Omental fat pad (tissue), 4 donors: ENCODE measurements at places on chromosomes 7 and 10.

- no peak for DNase-seq
Observed at GRCh38 chr7:7653593-7654187, 13.1 kb downstream of the UMAD1 start.

DNA sequence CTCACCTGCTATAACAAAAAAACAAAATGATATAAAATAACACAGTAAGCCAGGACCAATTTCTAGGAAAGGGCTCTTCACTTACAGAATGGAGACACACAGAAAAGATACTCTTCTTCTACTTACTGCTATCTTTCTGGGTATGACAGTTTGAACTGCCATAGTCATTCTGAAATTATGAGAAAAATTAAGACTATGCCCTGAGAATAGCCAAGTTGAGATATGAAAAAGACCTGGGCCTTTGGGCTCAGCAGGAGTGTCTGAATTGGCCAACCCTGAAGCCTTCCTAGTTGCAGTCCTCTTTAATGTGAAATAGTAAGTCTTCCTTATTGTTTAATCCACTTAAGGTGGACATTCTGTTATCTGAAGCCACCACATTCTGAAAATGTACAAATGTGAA, 519.5 kb downstream of the GRID1 start:
- no peak for DNase-seq

GRCh38 chr7:128710481-128710880, 28.7 kb upstream of the CALU start:
- DNase-seq = no peak

DNA sequence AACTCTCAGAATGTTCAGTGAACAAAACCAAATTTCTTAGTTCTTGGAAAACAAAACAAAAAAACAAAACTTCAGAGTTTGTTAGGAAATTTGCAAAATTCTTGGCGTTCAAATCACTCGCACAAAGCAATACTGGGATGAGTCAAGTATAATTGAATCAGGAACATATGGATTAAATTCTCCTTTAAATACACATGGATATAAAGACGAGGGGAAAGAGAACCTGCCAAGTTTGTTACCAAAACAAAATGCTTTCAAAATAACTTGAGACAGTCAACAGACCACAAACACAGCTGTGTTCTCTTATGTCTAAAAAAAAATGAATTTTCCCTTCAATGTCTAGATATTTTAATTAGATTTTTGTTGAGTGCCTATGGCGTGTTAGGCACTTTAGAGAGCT, 93.5 kb upstream of the MPP7 start:
- no peak for DNase-seq

- no peak for DNase-seq
Observed at GRCh38 chr10:95821720-95822119, 65.8 kb downstream of the ENTPD1 start.

- no peak for DNase-seq
Observed at GRCh38 chr10:45035673-45036072, 35.0 kb downstream of the ZNF22 start.

- DNase-seq = no peak
Observed at GRCh38 chr10:92699518-92700381, 10.0 kb downstream of the HHEX start.

- DNase-seq = no peak
Observed at GRCh38 chr10:126090911-126091728, 194.8 kb downstream of the FANK1 start.

- DNase-seq = no peak
Observed at GRCh38 chr10:132848951-132849545, 63.1 kb upstream of the NKX6-2 start.

DNA sequence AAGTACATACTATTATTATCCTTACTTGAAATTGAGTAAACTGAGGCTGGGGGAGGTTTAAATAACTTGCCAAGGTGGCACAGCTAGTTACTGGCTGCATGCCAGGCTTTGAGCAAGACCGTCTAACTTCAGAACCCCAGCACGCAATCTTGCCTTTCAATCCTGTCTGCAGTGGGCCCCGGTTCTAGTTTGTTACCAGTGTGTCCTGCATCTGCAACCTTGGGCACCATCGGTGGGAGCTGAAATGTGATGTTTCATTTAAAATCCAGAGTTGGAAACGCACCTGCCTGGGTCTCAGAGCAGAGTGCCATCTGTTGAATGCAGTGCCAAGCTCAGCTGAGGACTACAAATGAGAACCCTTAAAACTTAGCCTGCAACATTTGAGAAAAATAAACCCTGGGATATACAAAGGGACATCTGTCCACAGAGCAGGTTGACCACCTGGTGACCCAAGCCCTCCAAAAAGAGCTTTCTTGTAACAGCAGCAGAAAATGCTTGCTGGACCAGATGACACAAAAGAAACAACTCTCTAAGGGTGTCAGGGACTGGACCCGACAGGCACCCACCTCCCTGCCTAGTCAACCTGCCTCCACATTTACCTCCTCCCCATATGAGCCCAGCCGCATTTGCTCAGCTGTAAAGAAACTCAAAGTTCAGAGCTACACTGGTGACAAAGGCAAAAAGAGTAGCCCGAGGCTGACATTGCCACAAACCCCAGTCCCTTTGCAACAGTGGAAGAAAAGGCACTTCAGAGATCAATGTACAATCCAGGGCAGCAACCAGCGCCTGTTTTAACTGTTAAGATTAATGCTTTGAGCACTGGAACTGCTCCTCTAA, 1.7 kb downstream of the SH3PXD2A start:
- no peak for DNase-seq

DNA sequence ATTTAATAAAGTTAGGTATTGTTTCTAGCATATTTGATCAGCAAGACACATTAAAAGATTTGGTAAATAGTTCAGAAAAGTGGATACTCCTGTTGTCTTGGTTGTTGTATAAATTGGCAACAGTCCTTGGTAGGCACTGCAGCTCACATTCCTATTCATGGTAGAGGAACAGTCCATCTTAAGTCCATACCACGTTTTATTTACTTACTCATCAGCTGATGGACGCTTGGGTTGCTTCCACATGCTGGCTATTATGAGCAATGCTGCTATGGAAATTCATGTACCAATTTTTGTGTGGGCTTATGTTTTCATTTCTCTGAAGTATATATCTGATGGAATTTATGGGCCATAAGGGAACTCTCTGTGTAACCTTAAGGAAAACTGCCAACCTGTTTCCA, 43.3 kb downstream of the C10orf120 start:
- no peak for DNase-seq

DNA sequence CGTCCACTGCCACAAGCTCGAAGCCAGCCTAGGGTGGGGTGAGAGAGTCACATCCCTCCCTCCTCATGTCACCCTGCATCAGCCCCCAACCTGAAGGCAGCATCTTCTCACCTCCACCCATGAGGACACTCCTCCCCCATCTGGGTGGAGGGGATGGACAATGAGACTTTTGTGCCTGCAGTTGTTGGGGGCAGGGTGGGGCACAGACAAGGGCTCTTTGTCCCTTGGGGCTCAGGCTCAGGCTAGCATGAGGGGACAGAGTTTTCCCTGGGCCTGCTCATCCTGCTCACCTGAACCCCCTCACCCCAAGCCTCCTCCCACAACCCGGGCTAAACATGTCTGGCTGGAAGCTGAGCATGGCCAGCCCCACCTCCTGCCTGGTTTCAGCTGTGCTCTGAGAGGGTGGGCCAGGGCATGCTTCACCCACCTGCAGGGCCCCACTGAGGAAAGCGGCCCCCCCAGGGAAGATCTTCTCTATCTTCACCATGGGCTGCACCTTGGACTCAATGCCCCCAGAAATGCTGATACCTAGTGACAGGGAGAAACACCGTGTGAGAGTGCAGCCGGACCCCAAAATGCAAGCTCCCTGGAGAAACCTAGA, 9.3 kb downstream of the LZTS2 start:
- no peak for DNase-seq

- no peak for DNase-seq
Observed at GRCh38 chr7:44400033-44400511, 74.7 kb upstream of the CAMK2B start.

DNA sequence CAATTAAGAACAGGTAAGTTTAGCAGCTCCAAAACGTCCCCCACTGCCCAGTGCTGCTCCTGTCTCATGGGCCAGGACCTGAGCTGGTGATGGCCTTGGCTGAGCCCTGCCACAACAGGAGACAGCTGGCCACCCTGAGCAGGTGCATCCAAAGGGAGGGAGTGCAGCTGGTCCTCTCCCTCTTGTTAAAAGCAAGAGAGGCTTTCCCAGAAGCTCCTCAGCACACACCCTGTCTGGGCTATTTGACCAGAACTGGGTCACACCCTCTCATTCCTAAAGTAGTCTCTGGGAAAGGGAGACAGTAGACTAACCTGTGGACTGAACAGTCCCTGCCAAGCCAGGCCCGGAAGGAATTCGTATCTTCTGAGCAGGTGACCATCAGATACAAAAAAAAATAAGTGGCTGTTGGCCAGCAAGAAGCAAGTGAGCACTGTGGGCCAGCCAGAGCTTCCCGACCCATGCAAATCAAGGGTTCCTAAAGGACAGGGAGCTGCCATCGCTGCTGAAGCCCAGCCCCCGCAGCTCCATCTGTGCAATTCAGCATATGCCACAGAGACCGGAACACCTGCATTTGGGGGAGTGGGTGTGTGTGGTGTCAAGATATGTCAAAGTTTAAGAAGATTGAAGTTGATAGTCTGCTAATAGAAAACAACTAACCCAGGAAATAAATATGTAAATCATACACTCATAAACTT, 2.1 kb upstream of the TMEM72 start:
- no peak for DNase-seq

DNA sequence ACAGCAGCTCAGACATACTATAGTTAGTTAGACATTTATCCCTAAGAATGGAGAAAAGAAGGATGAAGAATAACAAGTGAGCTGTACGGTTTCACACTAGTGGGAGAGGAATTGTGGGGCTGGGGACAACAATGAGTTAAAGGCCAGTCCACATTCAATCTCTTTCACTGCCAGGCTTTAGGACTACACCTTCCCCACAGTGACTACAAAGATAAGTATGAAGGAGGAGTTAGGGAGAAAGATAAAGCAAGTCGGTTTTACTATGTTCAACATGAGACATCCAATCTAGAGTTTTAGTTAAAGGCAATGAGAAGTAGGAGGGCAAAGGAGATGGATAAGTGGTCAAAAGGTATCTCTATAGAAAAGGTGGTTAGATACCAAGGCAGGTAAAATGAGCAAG, 16.3 kb downstream of the ARHGAP12 start:
- DNase-seq = no peak

- DNase-seq = no peak
Observed at GRCh38 chr10:103382769-103383168, 13.5 kb downstream of the ATP5MK start.

- DNase-seq = no peak
Observed at GRCh38 chr7:123929107-123929506, 4.1 kb downstream of the SPAM1 start.

DNA sequence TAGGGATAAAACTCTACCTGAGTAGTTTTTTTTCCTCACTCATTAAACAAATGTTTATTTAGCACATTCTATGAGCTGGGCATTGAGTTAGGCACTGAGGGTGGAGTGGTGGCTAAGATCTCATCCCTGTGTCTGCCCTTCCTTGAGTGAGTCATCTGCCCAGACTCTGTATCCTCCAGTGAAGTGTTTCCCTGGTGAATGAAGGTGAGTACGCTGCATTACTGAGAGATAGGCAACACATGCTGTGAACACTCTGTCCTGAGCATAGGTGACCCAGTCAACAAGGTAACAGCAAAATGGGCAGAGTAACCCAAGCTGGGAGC, 5.8 kb downstream of the PITX3 start:
- DNase-seq = no peak

GRCh38 chr7:106169821-106170610, 57.9 kb upstream of the SYPL1 start:
- no peak for DNase-seq

DNA sequence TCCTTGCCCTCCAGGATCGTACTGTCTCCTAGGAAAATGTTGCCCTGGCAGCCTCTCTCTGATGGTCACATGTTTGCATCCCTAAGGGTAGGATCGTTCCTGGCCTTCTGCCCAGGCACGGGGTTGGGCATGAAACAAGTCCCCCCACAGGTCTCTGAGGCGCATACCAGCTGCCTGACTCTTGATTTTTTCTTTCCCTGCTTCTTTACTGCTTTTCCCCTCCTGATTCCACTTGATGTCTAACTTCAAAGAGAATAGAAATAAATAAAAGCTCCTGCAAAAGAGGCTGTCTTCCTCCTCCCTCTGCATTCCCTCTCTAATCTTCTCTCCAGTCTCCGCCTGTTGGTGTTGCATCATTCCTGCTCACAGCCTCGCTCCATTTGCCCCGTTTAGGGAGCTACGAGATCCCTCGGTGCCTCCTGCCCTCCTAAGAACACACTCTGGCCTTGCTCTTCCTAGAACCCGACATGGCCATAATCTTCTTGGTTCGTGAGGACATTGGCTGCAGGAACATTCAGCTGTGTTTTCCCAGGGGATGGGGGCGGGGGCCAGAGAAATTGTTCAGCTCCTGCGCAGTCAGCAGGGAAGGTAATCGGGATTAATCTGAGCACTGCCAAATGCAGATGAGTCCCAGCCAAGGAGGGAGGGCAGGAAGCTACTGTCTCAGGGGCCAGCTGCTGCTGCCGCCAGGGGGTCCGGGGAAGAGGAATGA, 26.0 kb downstream of the LEP start:
- DNase-seq = no peak

DNA sequence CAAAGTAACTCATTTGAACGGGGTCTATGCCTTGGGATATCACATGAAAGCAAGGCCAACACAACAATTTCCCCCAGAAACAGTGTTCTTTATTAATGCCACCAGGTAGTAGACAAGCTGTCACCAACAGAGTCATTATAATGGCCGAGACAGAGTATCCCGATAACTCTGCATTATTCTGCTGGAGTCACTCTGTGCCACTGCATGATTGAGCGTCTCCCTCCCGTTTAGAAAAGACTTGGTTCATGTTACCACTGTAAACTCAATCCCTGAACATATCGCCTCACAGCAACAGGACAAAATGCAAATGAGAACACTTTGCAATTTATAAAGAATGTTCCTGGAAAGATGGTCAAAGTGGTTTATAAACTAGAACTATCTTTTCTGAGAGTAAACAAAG, 932.5 kb downstream of the GATA3 start:
- DNase-seq = no peak

- DNase-seq = no peak
Observed at GRCh38 chr10:62543571-62544355, 169.6 kb downstream of the ZNF365 start.

- DNase-seq = no peak
Observed at GRCh38 chr7:139737221-139738100, 40.3 kb downstream of the HIPK2 start.

DNA sequence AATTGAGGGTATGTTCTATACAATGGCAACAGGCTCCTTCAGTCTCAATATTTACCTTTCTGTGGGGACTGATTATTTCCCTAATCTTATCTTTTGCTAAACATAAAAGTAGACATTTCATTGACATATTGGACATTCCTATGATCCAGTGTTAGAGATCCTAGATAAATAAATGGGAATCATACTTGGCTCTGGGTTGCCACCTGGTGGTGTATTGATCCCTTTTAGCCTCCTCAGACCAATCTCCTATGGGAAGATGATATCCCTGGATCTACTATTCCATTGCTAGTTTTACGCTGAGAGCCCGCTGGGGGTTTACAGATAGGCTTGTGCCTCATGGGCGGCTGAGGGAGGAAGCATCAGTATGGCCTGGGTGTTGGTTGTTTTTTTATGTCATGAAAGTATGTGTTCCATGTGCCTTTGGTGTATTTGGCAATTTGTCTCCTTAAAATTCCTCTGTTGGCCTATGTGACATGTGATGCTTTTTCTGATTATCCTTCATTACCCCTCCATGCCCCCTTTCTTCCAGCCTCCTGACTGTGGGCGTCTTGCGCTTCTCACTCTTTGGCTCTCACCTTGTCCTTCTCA, 18.8 kb downstream of the CELF2 start:
- DNase-seq = no peak

- no peak for DNase-seq
Observed at GRCh38 chr10:70675496-70676161, 3.3 kb downstream of the ADAMTS14 start.

GRCh38 chr7:84975586-84976185, 211.2 kb downstream of the SEMA3D start:
- DNase-seq = no peak
